ENCODE measurements at places on chromosomes 11 and 22.

DNA sequence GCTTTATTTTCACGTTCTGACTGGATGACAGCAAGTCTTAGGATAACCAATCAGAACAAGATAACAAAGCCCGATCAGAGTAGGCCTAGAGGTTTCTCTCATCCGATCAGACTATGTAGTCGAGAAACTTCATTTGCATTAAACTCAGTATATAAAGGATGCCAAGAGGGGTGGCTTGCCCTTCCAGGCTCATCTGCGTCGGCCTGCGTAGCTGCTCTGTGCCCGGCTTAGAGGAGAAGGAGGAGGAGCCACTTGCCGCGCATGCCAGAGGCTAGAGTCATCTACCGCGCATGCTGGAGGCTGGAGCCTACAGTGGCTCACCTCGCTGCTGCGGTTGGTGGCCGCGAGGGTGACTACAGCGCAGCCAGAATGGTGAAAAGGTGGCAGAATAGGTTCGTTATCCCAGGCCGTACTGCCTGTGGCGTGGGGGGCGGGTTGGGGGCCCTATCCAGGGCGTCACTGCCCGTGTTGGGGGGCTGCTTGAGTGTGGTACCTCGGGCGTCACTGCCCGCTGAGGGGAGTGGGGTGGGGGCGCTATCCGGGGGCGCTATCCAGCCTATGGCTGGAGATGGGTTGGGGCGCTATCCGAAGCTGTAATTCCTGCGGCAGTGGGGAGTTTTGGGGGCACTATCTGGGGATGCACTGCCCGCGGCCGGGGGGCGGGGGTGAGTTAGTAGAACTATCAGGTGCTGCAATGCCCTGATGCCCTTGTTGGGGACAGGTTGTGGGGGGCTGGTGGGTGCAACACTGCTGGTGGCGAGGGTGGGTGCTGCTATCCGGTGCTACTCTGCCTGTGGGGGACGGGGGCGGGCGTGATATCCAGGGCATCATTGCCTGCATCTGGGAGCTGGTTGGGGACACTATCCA lies at the start of gene RFPL2:
Gene RFPL2 (minus strand): TSS at position 218 of the 867 bp plus-strand sequence. CDS start 2,622 bp downstream, outside the sequence.
- DNase-seq = no peak

GRCh38 chr11:64572143-64572542 lies 18.9 kb upstream of the SLC22A12 start:
- no peak for DNase-seq

DNA sequence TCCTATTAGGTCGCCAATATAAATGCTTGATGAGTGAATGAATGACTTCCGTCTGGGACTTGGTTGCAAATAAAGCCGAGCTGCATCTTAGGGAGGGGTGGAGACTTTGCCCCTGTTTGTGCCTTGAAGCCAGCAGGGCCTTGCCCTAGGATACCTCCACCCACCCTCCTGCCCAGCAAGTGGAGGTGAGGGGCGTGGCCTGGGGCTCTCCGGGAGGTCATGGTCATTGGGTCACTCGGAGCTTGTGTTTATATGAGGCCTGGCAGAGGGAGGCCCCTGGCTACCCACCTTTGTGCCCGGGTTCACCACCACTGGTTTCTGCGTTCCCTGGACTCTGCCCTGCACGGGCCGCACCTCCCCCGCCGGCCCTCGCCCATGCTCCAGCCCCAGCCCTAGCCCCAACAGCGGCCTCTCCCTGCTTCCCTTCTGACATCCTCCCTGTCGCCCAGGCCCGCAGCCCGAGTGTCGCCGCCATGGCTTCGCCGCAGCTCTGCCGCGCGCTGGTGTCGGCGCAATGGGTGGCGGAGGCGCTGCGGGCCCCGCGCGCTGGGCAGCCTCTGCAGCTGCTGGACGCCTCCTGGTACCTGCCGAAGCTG lies 4.3 kb downstream of the MPST start:
- DNase-seq = no peak

DNA sequence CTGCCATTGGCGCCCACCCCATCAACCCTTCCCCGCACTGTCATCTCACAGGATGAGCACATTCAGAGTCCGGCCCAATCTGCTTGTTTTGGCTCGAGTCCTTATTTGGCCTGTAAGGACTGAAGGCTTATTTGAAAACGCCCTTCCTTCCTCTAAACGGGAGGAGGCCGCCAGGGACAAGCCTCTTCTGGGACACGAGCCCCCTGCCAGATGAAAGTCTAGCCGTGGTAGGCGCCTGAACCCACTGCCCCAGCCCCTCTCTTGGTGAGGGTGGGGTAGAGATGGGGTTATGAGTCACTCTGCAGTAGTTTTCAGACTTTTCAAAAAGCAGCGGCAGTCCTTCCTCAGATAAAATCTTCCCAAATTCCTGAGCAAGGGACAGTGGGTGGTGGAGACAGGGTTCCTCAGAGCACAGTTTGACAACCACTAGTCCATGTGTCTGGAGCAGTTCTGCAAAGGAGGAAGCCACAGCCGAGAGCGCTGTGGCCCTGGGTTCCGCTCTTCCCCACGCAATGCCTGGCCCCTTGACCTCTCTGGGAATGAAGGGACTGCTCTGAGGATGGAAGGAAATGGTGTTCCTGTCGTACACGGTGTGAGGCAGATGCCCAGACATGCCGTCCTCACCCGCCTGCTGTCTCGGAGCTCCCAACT lies 57.0 kb downstream of the MYH9 start:
- DNase-seq = peak; percentile 71

- DNase-seq = no peak
These were observed 3.2 kb downstream of the TH start for GRCh38 chr11:2168286-2169004.

DNA sequence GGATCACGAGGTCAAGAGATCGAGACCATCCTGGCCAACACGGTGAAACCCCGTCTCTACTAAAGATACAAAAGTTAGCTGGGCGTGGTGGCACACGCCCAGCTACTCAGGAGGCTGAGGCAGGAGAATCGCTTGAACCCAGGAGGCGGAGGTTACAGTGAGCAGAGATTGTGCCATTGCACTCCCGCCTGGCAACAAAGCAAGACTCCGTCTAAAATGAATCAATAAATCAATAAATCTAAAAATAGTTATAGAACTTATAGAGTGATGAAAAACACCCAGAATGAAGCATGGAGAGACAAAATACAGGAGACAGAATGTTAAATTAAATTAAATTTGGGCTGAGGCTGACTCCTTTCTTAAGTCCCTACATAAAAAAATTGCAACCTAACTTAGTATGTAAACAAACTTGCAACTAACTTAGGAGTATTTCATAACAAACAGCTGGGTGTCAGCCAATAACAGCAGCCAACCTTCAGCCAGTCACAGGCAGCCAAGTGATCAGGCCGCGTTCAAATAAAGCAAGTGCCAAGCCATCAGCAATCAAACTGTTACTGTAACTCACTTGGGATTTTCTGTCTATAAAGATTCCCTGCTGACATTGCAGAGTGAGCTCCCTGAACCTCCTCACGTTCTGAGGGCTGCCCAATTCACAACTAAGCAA lies 7.3 kb upstream of the TP53AIP1 start:
- no peak for DNase-seq

DNA sequence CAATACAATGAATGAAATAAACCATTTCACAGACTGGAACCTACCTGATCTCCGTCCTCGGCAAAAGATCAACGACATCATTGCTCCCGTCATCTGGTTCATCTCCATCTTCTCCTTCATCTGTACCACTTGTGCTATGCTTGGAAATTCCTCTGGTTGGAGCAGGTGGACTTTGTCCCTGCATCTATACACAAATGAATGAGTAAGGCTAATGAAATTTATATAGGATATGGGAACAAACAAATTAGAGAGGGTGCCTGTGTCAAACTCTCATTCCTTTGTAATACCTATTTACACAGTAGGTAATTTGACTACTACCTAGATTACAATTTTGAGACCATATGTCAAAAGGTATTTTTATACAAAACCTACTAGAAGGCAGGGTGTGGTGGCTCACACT lies 59.4 kb downstream of the F2 start:
- no peak for DNase-seq

- DNase-seq = no peak
These were observed 5.9 kb downstream of the DBX1 start for GRCh38 chr11:20154381-20154780.

- no peak for DNase-seq
These were observed 37.5 kb downstream of the KCNJ4 start for GRCh38 chr22:38417252-38418060.

- DNase-seq = peak; percentile 69
These were observed 15.2 kb upstream of the CDC42EP1 start for GRCh38 chr22:37544955-37545702.

GRCh38 chr11:30006876-30007275 lies 10.0 kb downstream of the KCNA4 start:
- no peak for DNase-seq

GRCh38 chr11:64851831-64852351 lies 7.4 kb upstream of the CDC42BPG start:
- DNase-seq = peak; percentile 78

- no peak for DNase-seq
These were observed 668.8 kb downstream of the DLG2 start for GRCh38 chr11:84958295-84958694.

GRCh38 chr11:113567867-113568544 lies 92.8 kb upstream of the DRD2 start:
- no peak for DNase-seq
